Muscle of arm (tissue), 14 donors: ENCODE measurements at places on chromosomes 7 and 10.

- no peak for DNase-seq
Observed at GRCh38 chr7:32681174-32681518, 185.9 kb downstream of the AVL9 start.

- DNase-seq, result peak; percentile 55
Observed at GRCh38 chr10:118960157-118961090, 69.1 kb upstream of the NANOS1 start.

GRCh38 chr10:116809483-116810119 lies 39.7 kb upstream of the ENO4 start:
- no peak for DNase-seq

- no peak for DNase-seq
Observed at GRCh38 chr10:2623675-2624274, 443.6 kb upstream of the PFKP start.

GRCh38 chr7:134855442-134855841 lies 76.0 kb downstream of the CALD1 start:
- DNase-seq, result peak; percentile 62

DNA sequence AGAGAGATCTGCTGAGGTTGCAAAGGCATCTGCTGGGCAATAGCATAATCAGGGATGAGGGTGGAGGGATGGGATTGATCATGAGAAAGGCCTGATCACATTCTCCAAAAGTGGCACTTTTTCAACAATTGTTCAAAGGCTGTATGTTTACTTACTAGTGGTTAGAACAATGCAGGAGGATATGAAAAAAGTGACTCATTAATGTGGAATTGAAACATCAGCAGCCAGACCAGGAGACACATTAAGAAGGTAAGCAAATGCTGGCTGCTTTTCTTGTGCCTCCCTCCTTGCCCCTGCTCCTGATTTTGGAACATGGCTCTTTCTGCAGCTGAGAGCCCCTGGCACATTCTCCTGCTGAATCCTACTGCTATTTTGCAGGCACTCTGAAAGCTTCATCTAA lies 63.5 kb downstream of the FAM204A start:
- DNase-seq, result no peak

GRCh38 chr7:55138663-55139062 lies 119.8 kb downstream of the EGFR start:
- no peak for DNase-seq

DNA sequence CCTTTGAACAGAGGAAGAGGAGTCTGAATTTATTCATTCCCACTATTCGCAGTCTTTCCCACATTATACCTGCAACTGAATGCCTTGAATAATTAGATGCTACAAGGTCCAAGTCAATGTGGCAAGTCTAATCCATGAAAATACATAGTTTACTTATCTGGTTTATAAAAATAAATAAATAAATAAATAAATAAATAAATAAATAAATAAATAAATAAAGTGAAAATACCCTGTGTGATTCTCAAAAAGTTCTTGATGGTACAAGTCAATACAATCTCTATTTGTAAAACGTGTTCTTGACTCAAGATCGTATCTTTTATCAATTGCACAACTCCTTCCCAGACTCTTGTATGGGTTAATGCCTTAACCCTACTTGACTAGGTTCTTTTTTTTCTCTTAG lies 417.7 kb downstream of the ZWINT start:
- no peak for DNase-seq

- no peak for DNase-seq
Observed at GRCh38 chr7:37037286-37037685, 313.0 kb upstream of the AOAH start.

- no peak for DNase-seq
Observed at GRCh38 chr7:43781726-43782607, 23.5 kb downstream of the BLVRA start.

DNA sequence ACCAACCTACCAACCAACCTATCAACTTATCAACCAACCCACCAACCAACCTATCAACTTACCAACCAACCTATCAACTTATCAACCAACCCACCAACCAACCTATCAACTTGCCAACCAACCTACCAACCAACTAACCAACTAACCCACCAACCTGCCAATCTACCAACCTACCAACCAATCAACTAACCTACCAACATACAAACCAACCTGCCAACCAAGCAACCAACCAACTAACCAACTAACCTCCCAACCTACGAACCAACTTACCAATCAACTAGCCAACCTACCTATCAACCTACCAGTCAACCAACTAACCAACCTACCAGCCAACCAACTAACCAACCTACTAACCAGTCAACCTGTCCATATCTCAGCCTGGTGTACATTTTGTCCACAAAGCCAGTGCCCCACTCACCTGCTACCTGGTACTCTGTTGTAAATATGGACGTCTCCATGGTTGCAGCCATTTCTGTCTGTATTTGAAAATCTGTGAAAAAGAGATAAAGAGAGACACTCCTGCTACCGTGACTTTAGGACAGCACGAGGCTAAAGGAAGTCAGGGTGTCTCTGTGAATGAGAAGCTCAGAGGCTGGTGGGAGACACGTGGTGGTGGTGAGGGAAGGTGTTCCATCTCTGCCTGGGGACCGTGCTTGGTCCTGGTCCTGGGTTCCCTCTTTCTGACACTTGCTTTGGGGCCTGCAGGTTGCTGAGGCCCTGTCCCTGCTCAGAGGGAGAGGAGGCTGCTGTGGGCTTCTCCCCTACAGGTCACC lies 41.9 kb upstream of the IL15RA start:
- DNase-seq, result no peak

DNA sequence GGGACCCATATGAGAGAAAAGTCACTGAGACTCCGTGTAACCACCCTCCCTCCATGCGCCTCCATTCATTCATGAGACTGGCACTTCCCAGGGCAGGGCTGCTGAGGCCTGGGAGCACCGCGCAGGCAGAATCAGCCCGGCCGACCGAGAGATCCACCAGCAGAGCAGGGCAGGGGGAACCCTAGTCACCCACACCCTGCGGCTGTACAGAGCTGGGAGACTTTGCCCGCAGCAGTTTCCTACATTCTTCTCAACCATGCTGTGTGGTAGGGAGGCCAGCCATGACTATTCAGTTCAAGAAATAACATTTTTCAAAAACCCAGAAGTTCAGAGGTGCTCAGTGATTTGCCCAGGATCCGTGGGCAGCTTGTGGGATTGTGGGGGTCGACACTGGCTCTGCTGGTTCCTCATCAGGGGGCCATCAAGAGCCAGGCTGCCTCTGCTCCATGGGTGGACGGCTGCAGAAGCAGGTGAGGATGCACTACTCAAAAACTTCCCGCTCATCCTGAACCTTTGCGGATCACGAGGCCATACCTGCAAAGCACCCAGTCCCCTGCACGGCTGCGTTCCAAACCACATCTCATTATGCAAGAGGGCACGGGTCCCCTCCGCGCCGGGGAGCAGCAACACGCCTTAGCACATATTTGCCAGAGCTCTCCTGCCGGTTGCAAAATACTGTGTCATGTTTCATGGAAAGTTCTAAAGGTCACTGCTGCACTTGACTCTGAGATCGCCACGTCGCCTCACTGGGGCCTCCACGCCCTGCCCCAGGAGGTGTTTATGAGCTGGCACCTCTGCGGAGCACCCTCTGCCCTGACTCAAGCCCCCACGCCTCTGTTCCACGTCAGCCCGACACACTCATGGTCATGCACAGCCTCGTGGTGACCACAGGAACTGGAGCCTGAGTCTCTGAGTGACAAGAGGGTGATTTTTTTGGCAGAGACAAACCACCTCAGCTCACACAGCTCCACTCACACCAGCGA lies 132.0 kb downstream of the PRKAG2 start:
- DNase-seq, result no peak

DNA sequence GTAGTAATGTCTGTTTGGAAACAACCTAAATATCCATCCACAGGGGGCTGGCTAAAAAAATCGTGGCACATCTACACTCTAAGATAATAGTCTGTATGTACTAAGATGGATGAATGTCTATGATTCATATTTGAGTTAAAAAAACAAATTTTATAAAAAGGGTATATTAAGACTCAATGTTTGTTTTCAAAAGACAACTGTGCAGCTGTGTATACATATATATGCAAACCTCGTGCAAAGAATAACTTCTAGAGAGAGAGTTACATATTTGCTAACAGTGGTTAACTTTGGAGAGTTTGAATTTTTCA lies 323.5 kb downstream of the PLXNA4 start:
- no peak for DNase-seq

DNA sequence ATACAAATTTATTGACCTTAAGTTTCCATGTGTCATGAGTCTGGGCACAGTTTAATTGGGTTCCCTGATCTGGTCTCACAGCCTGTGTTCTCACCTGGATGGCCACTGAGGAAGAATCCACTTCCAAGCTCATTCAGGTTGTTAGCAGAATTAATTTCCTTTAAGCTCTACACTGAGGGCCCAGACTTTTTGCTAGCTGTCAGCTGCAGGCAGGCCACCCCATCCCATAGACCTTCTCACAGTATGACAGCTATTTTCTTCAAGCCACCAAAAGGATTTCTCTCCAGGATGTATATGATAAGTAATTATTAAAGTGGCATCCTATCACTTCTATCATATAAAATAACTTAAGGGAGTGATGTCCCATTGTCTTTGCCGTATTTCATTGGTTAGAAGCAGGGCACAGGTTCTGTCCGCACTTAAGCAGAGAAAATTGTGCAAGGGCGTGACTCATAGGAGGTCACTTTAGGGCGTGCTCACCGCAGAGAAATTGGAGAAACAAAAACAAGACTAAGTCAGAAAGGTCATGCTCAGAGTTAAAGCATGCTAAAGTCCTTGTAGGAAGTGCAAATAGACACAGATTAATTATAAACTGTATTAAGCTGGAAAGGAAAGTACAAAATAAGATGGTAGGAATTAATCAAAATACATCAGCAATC lies 109.9 kb downstream of the AHR start:
- DNase-seq, result no peak

- no peak for DNase-seq
Observed at GRCh38 chr7:130421684-130422083, 19.1 kb downstream of the CEP41 start.

GRCh38 chr7:138610671-138611170 lies 90.4 kb downstream of the SVOPL start:
- DNase-seq, result no peak

- DNase-seq, result no peak
Observed at GRCh38 chr10:101476383-101476782, 111.7 kb downstream of the POLL start.

DNA sequence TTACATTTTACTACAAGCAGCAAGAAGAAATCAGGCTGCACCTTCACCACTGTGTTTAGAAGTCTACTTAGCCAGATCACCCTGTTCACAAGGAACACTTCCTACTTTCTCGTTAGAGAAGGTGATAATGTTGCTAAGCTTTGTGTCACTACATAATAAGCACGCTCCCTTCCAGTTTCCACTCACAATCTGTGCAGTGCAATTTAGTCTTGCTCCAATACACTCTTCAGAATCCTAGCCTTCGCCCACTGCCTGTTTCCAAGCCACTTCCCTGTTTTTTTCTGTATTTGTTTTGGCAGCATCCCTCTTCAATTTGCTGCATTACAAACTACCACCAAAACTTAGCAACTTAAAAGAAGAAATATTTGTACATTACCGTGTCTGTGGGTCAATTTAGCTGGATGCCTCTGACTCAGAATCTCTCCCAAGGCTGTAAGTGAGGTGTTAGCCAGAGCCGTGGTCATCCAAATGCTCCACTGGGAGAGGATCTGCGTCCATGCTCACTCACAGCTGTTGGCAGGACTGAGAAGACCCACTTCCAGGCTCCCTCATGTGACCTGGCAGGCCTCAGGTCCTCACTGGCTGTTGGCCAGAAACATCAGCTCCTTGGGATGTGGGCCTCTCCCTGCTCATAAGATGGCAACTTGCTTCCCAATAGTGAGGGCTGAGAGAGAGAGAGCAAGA lies 110.4 kb downstream of the PON1 start:
- peak; percentile 90 for DNase-seq

DNA sequence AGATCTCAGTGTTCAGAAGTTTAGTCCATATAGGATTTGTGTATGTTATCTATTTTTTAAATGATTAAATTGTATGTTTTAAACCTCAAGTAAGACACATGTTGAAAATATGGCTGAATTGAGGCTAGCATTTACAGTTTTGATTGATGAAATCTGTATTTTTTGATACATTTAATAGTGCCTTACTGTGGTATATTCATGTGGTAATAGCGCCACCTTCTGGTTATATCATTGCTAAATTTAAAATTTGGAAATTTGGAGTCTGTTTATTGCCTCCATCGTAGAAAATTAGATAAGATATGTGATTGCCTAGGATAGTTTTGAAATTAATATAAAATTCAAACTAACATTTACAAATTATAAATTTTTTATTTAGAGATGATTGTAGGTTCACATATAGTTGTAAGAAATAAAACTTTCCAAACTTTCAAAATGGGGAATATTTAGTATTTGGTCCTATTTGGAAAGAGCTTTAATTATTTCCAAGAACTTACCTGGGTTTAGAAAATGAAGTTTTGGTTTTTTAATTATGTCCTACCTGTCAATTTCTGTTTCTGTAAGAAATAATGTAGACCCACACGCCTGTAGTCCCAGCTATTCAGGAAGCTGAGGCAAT lies 19.1 kb upstream of the ARMS2 start:
- peak; percentile 60 for DNase-seq

- DNase-seq, result no peak
Observed at GRCh38 chr7:20323595-20323994, 7.1 kb upstream of the ITGB8 start.

DNA sequence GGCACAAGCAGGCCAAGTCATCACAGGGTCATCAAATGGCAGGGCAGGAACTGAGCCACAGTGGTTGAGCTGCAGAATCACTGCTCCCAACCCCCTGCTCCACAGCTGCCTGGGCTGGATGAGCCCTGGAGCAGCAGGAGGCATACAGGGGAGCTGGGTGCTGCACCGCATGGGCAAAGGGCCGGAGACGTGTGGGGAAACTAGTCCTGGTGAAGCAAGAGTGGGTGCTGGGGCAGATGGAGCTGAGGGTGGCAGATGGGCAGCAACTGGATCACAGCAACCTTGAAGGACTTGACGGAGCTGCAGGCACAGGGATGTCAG lies 16.0 kb upstream of the VOPP1 start:
- DNase-seq, result no peak

DNA sequence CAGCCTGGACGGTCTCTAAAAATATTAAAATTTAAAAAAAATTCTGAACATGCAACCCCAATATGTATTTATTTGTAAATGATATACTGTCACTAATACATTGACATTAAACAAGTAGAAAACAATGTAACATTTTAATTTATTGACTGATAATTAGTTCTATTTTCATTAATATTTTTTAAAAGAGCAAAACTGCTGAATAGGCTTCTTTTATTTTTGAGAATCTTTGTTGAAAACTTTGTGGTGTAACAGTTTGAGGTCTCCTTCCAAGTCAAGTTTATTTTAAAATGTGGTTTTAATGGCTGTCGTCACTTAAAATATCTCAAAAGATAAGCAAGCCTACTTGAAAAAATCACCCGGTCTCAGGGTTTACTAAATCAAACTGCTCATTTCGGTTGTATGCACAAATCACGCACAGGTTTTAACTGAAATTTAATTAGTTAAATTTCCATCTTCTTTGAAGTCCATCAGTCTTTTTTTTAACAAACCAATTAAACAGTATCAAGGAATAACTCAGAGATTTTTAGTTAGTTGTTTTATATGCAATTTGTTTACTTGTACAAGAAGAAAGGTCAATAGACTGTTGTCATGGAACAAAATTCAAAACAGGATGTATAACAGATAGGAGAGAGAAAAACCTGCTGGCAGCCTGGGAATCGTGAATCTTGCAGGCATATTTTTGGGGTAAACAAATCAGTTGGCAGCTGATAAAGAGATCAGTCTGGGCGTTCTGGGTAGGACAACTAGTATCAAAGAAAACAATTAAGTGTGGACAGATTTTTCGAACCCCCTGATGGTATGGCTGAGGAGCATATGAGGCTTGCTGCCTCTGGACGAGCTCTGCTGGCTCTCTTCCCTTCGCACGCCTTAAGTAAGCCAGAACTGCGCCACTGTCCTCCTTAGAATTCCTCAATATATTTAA lies 9.7 kb upstream of the EDRF1 start:
- no peak for DNase-seq

GRCh38 chr10:34606890-34607289 lies 208.2 kb downstream of the PARD3 start:
- no peak for DNase-seq
